ENCODE measurements at places on chromosomes 6 and 20. TPM values are rescaled to one million over a fixed set of nuclear protein-coding genes. Genes with fewer than 3 reads are reported as not detected.

DNA sequence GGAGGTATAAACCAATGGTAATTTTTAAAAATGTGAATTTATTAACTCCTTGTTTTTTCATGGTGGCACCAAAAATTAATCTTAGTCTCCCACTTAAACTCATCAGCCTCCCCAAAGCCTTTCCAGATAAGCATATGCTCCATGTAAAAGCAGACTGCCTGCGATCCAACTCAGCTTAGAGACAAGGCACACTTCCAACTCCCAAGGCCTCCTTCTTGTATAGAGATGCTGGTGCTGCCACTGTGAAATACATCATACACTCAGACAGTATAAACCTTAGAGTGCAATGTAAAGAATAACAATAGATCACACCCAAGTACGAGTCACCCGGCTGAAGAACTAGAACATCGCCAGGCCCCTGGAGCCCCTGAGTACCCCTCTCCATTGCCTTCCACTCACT lies 2.0 kb downstream of the ANKRD6 start:
- no peak for DNase-seq
- no peaks in the 10 kb centered on the region for H3K36me3 ChIP-seq
- H3K27ac ChIP-seq: no peak overlapping the region
- H3K4me3 ChIP-seq: no peak overlapping the region
- H3K4me1 ChIP-seq: no peaks in the 10 kb centered on the region
- no peaks in the 10 kb centered on the region for H3K27me3 ChIP-seq

DNA sequence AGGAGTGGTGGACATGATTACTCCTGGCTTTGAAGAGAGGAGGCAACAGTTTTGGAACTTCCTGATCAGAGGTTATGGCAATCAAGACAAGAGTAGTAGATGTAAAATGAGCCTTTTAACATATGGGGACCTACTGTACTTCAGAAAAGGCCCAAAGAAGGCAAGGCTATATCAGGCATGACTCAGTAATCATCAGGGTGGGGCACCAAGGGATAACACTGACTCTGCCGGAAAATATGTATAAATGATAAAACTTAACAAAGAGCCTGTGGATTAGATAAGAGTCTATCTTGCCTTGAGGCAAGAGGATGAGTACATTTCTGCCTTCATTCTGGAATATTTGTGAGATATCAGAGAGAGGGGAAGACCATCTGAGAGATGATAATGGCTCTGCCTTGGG lies 1389.9 kb upstream of the MAP3K7 start:
- DNase-seq: no peak
- no peak overlapping the region for H3K27ac ChIP-seq
- no peaks in the 10 kb centered on the region for H3K36me3 ChIP-seq
- H3K4me1 ChIP-seq: no peaks in the 10 kb centered on the region
- H3K27me3 ChIP-seq: no peaks in the 10 kb centered on the region

DNA sequence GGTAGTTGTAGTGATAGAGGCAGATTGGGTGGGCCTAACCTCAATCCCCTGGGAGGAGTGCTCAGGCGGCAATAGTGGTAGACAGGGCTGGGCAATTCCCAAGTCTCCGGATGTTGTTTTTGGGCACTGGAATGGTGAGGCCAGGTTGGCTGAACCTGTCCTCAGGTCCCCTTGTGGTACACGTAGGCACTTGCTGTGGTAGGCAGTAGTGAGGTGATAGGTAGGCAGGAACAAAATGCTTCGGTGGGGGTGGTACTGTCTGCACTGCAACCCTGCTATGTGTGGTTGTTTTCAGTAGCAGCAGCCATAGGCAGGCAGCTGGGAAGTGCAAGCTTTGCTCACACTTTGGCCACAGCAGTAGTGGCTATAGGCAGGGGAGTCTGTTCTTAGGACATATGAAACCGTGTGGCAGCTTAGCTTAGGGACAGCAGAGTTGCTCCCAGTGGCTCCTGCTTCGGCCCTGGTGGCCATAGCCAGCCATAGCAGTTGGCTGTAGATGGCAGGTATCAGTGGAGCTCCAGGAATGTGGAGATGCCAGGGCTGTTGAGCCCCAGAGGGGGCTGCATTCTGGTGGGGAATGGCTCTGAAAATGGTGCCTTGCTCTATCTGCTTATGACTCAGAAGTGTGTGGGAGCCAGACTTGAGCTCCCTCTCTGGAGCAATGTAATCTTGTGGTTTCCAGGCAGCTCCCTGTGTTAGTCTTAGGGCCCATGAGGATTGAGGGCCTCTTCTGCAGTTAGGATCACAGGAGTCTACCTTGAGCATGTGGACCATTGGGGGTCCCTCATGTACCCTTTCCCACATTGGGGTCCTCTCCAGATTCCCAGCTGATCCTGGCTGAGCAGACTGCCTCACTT lies 241.8 kb upstream of the BMP2 start:
- no peaks in the 10 kb centered on the region for H3K36me3 ChIP-seq
- H3K4me3 ChIP-seq: no peak overlapping the region
- peaks cover 5% of the 10 kb centered on the region for H3K27me3 ChIP-seq
- no peak for DNase-seq
- H3K27ac ChIP-seq: no peak overlapping the region
- H3K4me1 ChIP-seq: no peaks in the 10 kb centered on the region

- peak; percentile 46 for DNase-seq
- no peaks in the 10 kb centered on the region for H3K36me3 ChIP-seq
- H3K27ac ChIP-seq: peak overlapping the region; percentile 96
- H3K27me3 ChIP-seq: no peaks in the 10 kb centered on the region
- peaks cover 13% of the 10 kb centered on the region for H3K4me1 ChIP-seq
- H3K4me3 ChIP-seq: peak overlapping the region; percentile 74
Measured at GRCh38 chr6:96520171-96521115, 1.2 kb upstream of the UFL1 start.

GRCh38 chr6:7156643-7157278 lies 49.0 kb downstream of the RREB1 start:
- peaks cover 61% of the 10 kb centered on the region for H3K4me1 ChIP-seq
- no peak overlapping the region for H3K27ac ChIP-seq
- H3K27me3 ChIP-seq: no peaks in the 10 kb centered on the region

The ZBTB2 gene
- 4.8 TPM for polyA plus RNA-seq

Measured in pancreas (tissue), 10 donors.